Sigmoid colon (tissue), 7 donors: ENCODE measurements at places on chromosomes 5 and 9. TPM values are rescaled to one million over a fixed set of nuclear protein-coding genes. Genes with fewer than 3 reads are reported as not detected.

Gene TTC16
- not detected for total RNA-seq

Gene SH3RF2
- 0.28 TPM for total RNA-seq

DNA sequence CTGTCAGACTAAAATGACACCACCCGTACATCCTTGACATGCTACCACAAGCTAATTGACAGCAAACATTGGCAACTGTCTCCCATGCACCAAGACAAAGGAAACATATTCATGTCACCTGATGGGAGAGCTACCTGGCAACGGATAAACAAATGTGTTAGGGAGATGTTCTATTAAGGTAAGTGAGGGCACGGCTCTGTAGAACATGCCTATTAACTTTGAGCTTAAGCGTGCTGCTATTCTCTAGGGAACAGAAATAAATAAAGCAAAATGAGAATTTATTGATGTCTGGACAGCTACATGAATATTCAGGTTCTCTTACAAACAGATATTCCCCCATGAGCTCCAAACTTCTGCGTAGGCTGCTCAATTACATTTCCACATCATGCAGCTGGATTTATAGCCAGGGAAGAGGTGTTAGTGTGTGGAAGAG is 361.4 kb upstream of the RFX3 start:
- no peak overlapping the region for H3K4me3 ChIP-seq
- no peak overlapping the region for H3K27ac ChIP-seq
- no peaks in the 10 kb centered on the region for H3K4me1 ChIP-seq
- DNase-seq, result no peak

- no peak overlapping the region for H3K27ac ChIP-seq
- no peak for DNase-seq
- H3K36me3 ChIP-seq, result no peaks in the 10 kb centered on the region
- H3K4me1 ChIP-seq, result no peaks in the 10 kb centered on the region
- H3K4me3 ChIP-seq, result no peak overlapping the region
- no peaks in the 10 kb centered on the region for H3K27me3 ChIP-seq
Observed at GRCh38 chr5:150339165-150339564, 18.3 kb upstream of the TCOF1 start.
